ENCODE measurements at places on chromosomes 1 and 21. TPM values are rescaled to one million over a fixed set of nuclear protein-coding genes. Genes with fewer than 3 reads are reported as not detected.

DNA sequence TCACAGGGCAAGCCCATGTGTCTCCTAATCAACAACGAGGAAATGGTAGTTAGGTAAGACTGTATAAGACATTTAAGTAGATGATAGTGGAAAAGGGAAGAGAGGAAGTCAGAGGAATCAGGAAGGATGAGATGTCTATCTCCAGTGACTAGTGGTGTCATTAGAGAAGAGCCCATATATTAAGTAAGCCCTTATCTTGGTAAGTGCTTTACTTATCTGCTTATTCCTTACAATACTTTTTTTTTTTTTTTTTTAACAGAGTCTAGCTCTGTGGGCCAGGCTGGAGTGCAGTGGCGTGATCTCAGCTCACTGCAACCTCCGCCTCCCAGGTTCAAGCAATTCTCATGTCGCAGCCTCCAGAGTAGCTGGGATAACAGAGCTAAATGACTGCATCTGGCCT, 29.5 kb downstream of the RNF11 start:
- DNase-seq = no peak

The MYBPH gene
- 0.56 TPM for total RNA-seq

GRCh38 chr21:41712201-41712600, 54.7 kb downstream of the RIPK4 start:
- no peak for DNase-seq

GRCh38 chr1:55519937-55520683, 304.9 kb upstream of the USP24 start:
- no peak for DNase-seq

- no peak for DNase-seq
Observed at GRCh38 chr1:218401441-218401997, 56.4 kb downstream of the TGFB2 start.

The CLCA2 gene
- total RNA-seq = 0.45 TPM

The AK5 gene
- 314 TPM for total RNA-seq

GRCh38 chr1:207752456-207752998, 673 bp downstream of the CD46 start:
- DNase-seq = no peak

DNA sequence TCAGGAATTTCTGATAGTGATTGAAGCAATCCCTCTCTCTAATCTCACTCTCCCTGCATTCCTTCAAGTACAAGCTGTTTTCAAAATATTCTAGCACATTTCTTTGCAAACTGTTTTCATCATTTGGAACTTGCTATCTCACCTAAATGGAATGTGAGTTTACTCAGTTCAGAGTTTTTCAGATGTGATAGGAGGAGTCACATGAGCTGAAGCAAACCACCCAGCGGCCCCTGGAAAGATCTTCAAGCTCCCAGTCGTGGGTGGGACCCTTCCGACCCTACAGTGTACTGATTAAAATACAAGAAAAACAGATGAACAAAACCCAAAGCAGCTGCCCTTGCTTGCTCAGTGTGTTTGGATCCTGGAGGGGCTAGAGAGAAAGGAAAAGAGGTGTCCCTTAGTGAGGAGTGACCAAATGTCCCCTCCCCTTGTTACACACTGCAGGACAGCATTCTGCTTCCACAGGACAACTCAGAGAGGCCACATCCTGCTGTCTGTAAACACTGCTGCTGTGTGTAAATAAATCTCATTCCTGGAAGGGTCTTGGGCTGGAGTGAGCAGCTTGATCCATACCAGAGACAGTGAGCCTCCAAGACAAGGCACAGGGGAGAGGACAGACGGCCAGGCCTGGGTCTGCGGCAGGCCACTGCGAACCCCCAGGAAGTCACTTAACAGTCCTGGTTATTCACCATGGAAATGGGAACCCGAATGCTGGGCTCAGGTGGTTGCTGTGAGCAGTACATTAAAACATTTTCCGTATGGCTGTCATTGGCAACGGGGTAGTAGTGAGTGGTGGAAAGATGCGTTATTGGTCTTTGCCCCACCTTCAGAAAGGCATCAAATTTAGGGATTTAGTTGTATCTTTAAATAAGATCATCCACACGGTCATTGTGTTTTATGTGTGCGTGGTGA, 229.2 kb downstream of the RHOU start:
- DNase-seq = no peak

DNA sequence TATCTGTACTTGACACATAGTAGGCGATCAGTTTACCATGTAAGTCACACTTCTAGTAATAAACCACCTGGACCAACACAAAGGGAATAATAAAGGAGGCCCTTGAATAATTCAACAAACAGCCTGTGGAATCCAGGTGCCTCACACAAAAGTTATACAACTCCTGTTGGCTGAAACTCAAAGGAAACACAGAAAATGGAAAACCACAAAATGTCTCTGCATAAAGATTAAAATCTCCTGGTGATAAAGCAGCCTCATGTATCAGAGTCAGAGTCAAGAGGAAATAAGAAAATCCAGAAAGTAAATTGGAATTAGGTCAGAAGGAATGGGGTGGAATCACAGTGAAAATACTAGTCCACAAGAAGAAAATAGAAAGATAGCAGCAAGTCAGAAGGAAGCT, 592.5 kb downstream of the NPHP4 start:
- no peak for DNase-seq

GRCh38 chr1:189431447-189431846, 1046.2 kb downstream of the BRINP3 start:
- no peak for DNase-seq

Measured in dorsolateral prefrontal cortex (tissue), 122 donors.